ENCODE measurements at places on chromosomes 3 and 15.

DNA sequence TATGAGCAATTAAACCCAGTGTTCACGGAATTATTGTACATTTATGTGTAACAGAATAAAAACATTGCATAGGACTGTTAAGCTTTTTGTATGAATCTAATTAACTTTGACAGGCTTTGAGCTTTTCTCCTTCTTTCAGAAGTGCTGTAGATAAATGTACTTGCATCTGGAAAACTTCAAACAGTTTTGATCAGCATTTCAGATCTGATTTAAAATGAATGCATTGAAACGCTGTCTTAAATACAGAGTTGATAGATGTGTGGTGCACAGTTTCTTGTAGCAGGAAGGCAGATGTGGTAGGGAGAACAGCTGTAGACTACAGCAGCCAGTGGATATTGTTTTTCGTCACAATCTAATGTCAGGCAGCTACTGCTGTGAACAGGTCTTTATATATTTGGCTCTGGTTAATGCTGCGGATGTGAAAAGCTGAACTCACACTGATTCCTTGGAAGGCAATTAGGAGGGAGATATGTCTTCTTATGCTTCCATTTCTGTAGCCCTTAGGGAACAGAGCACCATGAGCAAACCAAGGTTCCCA, 193.8 kb upstream of the GOLIM4 start:
- DNase-seq: no peak

DNA sequence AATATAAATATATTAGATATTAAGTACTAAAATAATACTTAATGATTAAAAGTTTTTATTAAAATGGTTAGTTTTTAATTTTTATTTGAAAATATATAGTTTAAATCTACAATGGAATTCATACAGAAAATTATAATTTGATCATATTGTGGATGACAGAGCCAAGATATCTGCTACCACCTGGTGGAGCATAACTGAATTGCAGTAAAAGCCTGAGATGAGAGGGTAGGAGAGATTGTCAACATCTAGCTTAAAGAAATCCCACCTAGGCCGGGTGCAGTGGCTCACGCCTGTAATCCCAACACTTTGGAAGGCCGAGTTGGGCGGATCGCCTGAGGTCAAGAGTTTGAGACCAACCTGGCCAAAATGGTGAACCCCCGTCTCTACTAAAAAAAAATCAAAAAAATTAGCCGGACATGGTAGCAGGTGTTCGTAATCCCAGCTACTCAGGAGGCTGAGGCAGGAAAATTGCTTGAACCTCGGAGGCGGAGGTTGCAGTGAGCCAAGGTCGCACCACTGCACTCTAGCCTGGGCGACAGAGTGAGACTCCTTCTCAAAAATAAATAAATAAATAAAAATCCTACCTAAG, 25.1 kb upstream of the CSTA start:
- DNase-seq: peak; percentile 30

GRCh38 chr15:42157981-42158765, 1.7 kb upstream of the PLA2G4F start:
- DNase-seq: no peak

DNA sequence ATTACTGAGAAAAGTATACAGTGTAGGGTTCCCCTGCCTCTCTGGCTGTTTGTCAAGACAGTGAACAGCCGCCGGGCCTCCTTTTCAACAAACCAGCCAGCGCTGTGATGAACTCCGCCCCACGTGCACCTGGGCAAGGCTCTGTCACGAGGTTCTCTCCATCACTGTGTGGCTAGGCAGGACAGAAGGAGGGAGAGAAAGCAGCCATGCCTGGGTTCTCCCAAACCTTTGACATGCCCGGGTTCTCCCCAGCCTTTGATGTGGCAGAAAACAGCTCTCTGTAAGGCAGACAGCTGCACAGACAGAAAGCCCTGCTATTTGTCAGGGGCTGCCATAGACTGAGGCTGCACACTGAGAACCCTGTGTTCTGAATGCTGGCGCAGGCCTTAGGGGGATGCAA, 101.4 kb upstream of the TRPM1 start:
- no peak for DNase-seq

GRCh38 chr3:65712140-65712539, 326.6 kb downstream of the MAGI1 start:
- no peak for DNase-seq

GRCh38 chr3:99808163-99808794, 9.4 kb upstream of the CMSS1 start:
- DNase-seq: no peak

DNA sequence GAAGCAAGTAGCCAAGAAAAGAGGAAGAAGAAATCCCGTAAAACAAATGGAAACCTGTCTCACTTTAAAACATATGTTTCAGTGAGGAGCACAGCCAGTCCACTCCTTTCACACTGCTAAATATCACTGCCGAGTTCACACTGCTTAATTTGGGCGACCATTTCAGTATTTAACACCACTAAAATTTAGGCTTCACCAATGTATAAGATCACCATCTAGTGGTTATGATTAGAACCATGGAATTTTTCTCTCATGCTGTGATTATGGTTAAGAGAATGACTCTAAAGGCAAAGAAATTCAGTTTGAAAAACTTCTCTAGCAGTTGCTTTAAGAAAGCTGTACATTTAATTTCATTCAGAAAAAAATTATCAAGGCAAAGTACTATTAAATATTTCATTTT, 16.6 kb downstream of the SLC4A7 start:
- DNase-seq: no peak

DNA sequence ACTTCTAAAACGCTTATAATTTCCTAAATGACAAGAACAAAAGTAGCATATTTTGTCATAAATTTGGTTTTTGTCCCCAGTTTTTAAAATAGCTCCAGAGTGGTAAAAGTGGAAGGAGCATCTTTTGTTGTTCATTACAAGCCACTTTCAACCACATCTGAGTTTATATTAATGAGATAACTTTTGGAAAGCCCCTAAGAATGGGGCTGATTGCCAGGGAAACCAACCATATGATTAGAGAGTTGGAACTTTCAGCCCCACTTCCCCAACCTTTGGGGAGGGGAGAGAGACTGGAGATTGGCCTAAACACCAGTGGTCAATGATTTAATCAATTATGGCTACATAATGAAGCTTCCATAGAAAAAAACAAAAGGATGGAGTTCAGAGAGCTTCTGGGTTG, 57.4 kb downstream of the CPA3 start:
- DNase-seq: no peak

DNA sequence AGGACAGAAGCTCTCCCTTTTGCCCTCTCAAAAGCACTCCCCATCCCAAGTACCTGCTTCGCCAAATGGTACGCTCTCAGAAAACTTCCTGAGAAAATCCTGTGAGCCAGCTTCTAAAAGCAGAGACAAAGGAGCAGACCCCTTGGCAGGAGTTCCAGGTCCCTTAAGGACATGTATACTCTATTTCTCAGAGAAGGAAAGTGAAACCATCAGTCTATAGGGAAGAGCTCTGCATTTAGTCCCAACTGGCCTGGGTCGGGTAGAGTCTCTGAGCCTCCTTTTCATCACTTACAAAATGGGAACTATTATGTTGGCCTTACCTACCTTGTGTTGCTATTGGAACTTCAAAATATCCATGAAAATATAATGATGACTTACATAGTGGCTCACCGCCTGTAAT, 19.7 kb downstream of the DAPK2 start:
- DNase-seq: no peak

- no peak for DNase-seq
These were observed 22.1 kb upstream of the TJP1 start for GRCh38 chr15:29844290-29844903.

DNA sequence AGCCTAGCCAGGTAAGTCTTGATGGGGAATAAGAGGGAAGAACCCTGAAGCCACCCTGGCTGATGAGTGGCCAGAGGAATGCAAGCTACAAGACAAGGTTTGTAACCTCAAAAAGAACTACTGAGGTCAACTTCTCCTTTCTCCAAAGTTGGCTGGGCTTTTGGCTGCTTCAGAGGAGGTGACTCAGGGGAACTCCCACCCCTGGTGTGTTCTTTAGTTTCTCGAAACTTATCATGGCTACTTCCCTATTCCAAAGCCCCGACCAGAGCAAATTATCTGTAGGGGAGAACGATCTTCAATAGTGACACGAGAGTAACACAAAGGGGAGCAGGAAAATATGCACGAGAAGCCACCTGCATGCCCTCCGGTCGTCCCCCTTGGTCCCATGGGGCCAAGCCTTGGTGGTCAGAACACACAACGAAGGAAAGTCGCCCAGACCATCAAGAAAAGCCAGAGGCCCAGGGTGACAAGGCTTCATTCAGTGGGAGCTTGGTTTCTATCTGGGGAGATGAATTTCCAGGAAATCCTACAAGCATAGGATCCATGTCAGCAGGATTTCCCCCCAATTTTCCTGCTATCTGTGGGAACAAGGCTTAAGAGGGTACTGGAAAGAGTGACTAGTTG, 6.5 kb upstream of the BCL2A1 start:
- peak; percentile 79 for DNase-seq

GRCh38 chr3:54888873-54889272, 39.0 kb downstream of the LRTM1 start:
- no peak for DNase-seq

GRCh38 chr15:44194323-44195150, 534 bp downstream of the FRMD5 start:
- peak; percentile 37 for DNase-seq

DNA sequence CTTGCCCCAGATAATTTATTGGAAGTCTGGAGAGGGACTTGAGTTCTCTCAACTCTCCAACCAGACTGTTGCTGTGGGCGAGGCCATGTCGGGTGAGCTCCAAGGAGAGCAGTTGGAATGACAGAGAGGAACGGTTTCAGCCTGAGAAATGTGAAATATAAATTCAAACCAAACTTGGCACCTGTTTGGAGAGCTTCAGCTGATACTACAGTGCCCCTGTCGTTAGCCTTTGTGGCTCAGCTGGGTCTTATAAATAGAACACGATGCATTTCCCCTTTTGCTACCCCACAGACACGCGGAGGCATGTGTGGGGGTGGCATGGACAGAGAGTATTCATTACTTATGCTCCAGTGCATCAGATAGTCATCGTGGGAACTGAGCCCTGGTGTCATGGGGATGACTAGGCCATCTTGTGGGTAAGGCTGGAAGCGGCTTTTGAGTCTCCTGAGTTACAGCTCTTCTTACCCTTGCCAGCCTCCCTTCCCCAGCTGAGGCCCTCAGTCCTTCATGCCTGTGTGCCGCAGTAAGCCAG, 15.6 kb downstream of the SMAD3 start:
- peak; percentile 83 for DNase-seq

All from GM06990 (cell line).